T-helper 17 cell (primary cell): ENCODE measurements at places on chromosomes 5 and 9. TPM values are rescaled to one million over a fixed set of nuclear protein-coding genes. Genes with fewer than 3 reads are reported as not detected.

DNA sequence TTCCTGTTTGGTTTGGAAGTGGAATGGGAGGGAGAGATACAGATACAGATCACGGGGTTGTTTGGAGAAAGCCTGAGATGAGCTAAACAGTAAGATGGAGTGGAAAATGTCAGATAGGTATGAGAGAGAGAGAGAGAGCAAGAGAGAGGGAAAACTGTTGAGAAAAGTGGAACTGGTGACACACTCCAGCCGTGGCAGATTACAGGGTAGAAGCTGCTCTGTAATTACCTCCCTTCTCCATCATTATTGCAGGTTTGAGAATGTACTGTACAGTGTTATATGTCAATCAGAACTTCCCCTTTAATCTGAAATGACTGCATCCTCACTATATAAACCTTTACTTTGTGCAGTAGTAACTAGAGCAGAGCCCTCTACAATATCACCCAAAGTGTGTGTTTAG is 74.5 kb upstream of the WWC1 start:
- no peak for DNase-seq
- H3K36me3 ChIP-seq, result no peaks in the 10 kb centered on the region
- H3K4me1 ChIP-seq, result peaks cover 9% of the 10 kb centered on the region
- H3K27me3 ChIP-seq, result peaks cover 26% of the 10 kb centered on the region
- no peak overlapping the region for H3K4me3 ChIP-seq

DNA sequence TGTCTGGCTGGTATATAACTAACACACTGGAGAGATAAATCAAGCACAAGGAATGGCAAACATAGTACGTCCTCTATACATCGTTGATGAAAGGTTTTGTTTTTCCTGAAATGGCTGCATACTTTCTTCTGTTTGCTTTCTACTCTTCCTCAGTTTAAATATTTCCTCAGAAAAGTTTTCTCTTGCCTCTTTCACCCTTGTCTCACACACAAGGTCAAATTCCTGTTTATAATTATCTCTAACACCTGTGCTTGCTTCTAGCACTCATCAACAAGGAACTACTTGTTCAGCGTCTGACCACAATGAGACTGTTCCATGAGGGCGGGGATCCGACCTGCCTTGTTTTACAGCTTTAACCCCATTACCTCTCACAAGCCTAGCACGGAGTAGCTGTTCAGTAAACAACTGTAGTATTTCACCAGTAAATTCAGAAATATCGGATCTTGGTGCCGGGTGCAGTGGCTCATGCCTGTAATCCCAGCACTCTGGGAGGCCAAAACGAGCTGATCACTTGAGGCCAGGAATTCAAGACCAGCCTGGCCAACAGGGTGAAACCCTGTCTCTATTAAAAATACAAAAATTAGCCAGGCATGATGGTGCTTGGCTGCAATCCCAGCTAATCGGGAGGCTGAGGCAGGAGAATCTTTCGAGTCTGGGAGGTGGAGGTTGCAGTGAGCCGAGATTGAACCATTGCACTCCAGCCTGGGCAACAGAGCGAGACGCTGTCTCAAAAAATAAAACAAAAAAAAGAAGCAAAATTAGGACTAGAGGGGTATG is 37.0 kb downstream of the NR6A1 start:
- H3K36me3 ChIP-seq, result no peaks in the 10 kb centered on the region
- peaks cover 41% of the 10 kb centered on the region for H3K27me3 ChIP-seq
- H3K27ac ChIP-seq, result no peak overlapping the region
- no peak for DNase-seq
- peaks cover 3% of the 10 kb centered on the region for H3K4me1 ChIP-seq
- H3K4me3 ChIP-seq, result no peak overlapping the region

PKD2L2 gene
- not detected for total RNA-seq

GRCh38 chr5:181166812-181167733 is 19.7 kb downstream of the OR2V2 start:
- H3K4me1 ChIP-seq, result peaks cover 8% of the 10 kb centered on the region
- H3K36me3 ChIP-seq, result peaks cover 4% of the 10 kb centered on the region
- no peak for DNase-seq
- H3K27me3 ChIP-seq, result peaks cover 84% of the 10 kb centered on the region

GPR150 gene
- total RNA-seq, result 2.5 TPM

DNA sequence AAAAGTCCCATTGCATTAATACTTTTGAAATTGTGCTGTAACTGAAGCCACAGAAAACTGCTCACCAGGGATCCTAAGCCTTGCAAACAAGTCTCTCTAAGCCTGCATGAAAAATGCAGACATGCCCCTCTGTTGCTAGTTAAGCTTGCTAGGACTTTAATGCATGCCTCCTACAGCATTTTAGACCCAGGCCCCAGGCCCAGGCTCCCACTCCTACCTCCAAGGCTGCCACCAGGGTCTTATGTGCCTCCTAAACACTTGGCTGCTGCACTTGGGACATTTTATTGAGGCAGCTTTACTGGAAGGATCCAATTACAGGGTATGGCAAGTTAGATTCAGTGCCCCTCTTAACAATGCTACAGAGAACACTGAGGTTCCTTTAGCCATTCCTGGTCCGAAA is 467.3 kb upstream of the CLINT1 start:
- no peak overlapping the region for H3K4me3 ChIP-seq
- H3K27ac ChIP-seq, result no peak overlapping the region
- H3K27me3 ChIP-seq, result peaks cover 7% of the 10 kb centered on the region
- no peaks in the 10 kb centered on the region for H3K36me3 ChIP-seq
- H3K4me1 ChIP-seq, result no peaks in the 10 kb centered on the region

DNA sequence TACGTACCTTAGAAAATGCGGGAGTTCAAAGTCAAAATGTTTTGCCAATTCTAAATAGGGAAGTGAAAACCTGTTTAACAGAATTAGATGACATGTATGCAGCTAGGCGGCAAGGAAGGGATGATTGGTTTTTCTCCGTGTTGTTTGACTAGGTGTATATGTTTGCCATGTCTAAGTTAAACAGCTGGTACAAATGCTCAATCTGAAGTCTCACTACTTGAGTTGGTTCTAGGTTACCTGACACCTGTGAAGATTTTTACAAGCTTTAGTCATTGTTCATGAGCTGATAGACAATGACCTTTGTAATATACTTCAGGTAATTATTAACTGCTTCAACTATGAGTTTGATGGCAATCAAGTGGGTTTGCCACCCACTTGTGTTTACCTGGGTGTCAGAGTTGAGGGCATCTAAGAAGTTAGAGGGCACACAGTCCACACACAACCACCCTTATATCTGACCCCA is 74.3 kb downstream of the SLC44A1 start:
- H3K36me3 ChIP-seq, result peaks cover 9% of the 10 kb centered on the region
- H3K27ac ChIP-seq, result no peak overlapping the region
- peaks cover 2% of the 10 kb centered on the region for H3K4me1 ChIP-seq
